ENCODE measurements at places on chromosomes 12 and 14.

- peak; percentile 95 for ATAC-seq
These were observed 479.8 kb downstream of the ZFP36L1 start for GRCh38 chr14:68312884-68313610.

- ATAC-seq = no peak
These were observed 77.0 kb downstream of the MSRB3 start for GRCh38 chr12:65355461-65355860.

GRCh38 chr14:71203306-71203705 is 296.0 kb downstream of the PCNX1 start:
- ATAC-seq = no peak

GRCh38 chr12:15446807-15447206 is 124.5 kb downstream of the PTPRO start:
- ATAC-seq = peak; percentile 39

DNA sequence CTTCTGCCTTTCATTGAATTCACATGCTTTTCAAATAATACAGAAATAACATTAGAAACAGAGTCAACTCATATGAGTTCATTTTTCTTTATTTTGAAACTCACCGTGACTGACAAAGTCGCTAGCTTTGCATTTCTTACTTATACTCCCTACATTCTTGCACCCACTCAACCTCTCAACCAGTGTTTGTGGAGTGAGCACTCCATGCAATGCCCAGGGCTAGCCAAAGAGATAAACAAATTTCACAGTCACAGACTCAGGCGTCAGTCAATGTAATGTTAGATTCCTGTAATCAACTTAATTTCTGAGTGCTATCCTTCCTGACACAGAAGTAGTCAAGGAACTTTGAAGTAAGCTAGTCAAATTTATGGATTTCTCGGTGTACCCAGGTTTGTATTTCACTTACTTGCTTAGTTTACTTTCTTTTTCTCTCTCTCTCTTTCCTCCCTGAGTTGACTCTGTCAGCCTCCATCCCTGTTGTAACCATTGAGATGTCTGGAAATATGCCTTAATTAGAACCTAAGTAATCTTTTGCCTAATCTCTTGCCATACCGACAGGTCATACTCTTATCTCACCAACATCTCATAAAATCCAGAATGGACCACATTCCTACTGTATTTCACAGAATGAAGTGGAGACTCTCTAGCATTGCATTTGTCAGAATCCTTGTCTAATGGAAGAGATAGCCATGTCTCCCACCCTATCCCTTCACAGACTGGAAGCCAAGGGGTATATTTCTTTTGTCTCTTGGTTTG is 413.0 kb downstream of the AEBP2 start:
- ATAC-seq = no peak
